ENCODE measurements at places on chromosomes 12 and 14. TPM values are rescaled to one million over a fixed set of nuclear protein-coding genes. Genes with fewer than 3 reads are reported as not detected.

Gene LRRC43
- 0.81 TPM for total RNA-seq

Gene CCDC196
- total RNA-seq = not detected

Gene NUBPL
- total RNA-seq = 4.8 TPM

Gene EML5
- 0.13 TPM for total RNA-seq

Gene CMA1
- not detected for total RNA-seq
